Glomerular endothelial cell (primary cell): ENCODE measurements at places on chromosomes 1 and 21. TPM values are rescaled to one million over a fixed set of nuclear protein-coding genes. Genes with fewer than 3 reads are reported as not detected.
A peak's percentile ranks its signal among the peaks of the same experiment; 100 is the strongest.

DNA sequence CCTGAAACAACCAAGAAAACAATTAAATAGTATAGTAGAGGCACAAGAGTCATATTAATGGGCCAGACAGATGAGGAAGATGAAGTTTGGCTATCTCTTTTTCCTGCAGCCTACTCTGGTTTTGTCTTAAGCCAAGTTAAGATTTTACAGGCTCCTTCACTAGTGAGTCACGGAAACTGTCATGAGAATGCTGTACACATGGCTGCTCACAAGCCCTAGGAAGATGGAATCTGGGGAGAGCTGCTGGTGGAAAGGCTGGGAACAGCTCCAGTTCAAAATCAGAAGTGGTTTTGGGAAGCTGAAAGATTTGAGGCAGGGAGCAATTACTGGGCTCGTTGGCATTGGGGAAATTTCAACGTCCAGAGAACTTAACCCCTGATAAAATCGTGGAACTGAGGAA lies 46.4 kb upstream of the S1PR1 start:
- no peak for DNase-seq

DNA sequence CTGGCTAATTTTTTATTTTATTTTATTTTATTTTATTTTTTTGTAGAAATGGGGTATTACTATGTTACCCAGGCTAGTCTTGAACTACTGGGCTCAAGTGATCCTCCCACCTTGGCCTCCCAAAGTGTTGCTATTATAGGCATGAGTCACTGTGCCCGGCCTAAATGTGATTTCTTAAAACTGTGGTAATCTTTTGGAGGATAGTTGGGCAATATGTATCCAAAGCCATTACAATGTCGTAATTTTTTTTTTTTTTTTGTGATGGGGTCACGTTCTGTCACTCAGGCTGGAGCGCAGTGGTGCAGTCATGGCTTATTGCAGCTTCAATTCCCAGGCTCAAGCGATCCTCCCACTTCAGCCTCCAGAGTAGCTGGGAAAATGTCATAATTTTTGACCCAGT lies 14.2 kb downstream of the ETV3L start:
- DNase-seq, result no peak

Gene PLA2G5
- 0.70 TPM in 1 of 2 replicates, not detected in the other for total RNA-seq

GRCh38 chr1:76919085-76919484 lies 51.8 kb downstream of the ST6GALNAC5 start:
- DNase-seq, result no peak

GRCh38 chr21:31644643-31645042 lies 14.8 kb upstream of the SOD1 start:
- peak; percentile 36 for DNase-seq

- no peak for DNase-seq
These were observed at the start of gene FOXD3 for GRCh38 chr1:63322114-63322943. Gene FOXD3, plus strand, starts transcription at chr1:63322567. Its CDS starts 492 bp downstream, at chr1:63323059.

GRCh38 chr1:90671251-90671650 lies 45.9 kb downstream of the BARHL2 start:
- DNase-seq, result no peak

- DNase-seq, result no peak
These were observed 39.6 kb upstream of the SLC19A2 start for GRCh38 chr1:169525391-169525790.
